ENCODE measurements at places on chromosomes 4 and X.
A peak's percentile ranks its signal among the peaks of the same experiment; 100 is the strongest.

DNA sequence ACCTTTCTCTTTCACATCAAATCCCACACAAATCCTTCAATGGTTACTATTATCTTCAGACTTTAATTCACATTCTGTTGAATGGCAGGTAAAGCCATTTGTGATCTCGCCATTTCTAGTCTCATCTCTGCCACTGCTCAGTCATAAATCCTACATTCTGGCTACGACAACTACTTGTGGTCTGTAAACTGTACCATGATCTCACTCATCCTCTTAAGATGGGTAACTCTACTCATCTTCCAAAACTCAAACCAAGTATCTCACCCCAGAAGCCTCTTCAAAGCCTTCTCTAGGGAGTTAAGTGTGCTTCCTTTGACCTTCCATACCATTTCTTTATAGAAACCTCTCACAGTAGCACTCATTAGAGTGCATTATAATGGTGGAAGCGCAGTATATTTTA is 101.8 kb downstream of the NEK1 start:
- DNase-seq: no peak

- DNase-seq: no peak
These were observed 16.9 kb downstream of the SMIM10L2A start for GRCh38 chrX:135438734-135439043.

- DNase-seq: no peak
These were observed 46.3 kb downstream of the SPANXD start for GRCh38 chrX:141652286-141652685.

- DNase-seq: peak; percentile 11
These were observed 87.3 kb upstream of the TET2 start for GRCh38 chr4:105059337-105059736.

DNA sequence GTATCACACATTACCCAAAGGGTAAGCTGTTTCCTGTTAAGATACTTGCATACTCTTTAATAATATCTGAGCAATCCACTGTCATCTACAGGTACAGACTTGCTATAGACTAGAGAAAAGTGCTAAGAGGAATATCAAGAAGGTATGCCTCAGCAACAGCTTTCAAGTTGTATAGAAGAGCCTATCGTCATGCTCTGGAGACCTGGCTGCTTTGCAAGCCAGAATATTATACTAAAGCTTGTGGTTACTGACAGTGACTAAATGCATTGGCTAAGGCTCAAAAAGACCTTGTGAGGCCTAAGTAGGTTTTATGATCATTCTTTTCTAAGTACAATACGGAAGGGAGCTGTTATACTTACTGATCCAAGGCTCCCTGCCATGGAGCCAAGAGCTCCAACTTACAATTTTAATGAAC is 11.3 kb downstream of the LAMP2 start:
- DNase-seq: no peak

DNA sequence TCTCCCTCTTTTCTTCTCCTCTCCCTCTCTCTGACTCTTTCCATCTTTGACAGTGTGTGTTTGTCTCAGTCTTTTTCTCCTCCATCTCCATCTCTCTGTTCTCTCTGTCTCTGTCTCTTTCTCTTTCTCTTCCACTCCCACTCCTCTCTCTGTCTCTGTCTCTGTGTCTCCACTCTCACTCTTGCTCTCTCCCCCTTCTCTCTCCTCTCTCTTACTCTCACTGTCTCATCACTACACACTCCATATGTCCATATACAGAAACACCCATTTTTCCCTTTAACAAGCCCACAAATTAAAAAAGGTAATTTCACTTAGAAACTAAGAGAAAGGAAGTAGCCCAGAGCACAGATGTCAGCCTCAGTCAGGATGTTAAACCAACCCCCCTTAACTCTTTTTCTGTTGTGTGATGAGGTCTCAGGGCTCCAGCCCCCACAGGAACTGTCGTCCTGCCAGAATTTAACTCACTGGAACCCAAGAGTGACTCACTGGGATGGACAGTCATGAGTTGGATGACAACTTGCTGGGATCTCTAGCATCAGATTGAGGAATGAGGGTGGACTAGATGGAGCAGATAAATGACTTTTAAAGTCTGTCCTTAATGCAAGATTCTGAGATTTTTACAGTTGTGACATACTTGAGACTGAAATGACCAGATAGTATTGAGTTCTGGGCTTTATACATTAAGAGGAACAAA is 27.5 kb downstream of the OTUD6A start:
- no peak for DNase-seq

DNA sequence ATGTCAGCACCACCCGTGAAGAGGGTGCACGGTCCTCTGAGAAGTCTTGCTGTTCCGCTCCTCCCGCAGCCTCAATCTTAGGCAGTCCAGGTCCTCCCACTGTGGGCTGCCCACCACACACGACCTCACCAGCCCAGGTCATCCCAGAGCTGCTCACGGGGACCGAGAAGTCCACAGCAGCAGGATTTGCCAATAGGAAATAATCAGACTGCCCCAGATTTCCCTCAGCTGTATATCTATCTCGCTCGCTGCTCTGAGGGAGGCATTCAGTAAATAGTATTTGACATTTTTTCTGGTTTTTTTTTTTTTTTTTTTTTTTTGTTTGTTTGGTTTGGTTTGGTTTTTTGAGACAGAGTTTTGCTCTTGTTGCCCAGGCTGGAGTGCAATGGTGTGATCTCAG is 83.8 kb downstream of the STOX2 start:
- no peak for DNase-seq

DNA sequence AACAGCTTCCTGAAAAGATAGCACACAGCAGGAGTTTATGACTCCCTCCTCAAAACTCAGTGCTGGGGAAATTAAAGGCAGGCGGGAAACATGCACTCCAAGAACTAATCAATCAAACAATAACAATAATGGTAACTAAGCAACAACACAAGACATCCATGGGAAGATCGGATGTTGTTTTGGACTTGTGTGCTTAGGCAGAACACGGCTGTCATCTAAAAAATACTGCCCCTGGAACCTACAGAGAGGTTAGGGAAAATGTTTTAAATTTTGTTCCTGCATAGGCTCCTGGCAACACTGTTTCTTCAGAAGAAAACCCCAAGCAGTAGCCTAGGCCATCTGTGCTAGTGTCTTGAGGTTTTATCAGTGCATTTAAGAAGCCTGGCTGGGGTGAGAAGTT is 1378.2 kb downstream of the STIM2 start:
- no peak for DNase-seq

GRCh38 chr4:83240379-83240875 is 44.2 kb downstream of the COQ2 start:
- DNase-seq: no peak

DNA sequence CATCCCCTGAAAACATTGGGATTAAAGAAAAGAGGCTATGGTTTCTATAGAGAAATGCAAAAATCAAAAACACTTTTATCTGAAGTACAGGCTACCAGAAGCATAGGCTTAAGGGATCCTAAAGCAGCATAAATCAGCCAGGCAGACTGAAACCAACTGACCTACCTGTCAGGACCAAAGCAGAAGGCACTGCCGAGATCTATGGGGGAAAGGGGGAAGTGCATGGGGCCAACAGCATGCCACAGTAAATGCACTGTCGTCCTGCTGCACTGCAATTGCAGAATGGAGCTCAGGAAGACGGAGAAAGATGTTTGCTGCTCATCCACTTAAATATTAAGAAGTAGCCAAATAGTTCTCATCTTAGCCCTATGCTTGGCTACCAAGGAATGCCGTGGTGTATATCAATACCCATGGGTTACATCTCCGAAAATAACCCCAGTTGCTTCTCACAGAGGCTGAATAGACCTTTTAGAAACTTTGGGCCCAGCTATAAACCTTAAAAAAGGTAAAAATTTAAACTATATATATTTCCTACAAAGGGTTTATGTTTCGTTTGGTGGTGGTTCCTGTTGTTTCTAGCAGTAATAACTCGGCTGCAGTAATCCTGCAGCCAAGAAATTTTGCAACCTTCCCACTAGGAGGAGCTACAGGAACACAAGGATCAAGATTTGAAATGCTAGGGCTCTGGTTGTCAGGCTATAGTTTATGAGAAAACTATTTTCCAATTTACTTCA is 312.2 kb upstream of the DIAPH2 start:
- DNase-seq: no peak

GRCh38 chr4:8838296-8838960 is 33.2 kb downstream of the HMX1 start:
- no peak for DNase-seq

GRCh38 chr4:14234307-14234706 is 606.8 kb upstream of the BOD1L1 start:
- DNase-seq: no peak

DNA sequence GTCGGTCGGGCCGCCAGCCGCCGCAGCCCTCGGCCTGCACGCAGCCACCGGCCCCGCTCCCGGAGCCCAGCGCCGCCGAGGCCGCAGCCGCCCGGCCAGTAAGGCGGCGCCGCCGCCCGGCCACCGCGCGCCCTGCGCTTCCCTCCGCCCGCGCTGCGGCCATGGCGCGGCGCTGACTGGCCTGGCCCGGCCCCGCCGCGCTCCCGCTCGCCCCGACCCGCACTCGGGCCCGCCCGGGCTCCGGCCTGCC is 213 bp downstream of the NFKB1 start:
- no peak for DNase-seq

GRCh38 chr4:48079972-48080391 is 54.1 kb downstream of the TXK start:
- DNase-seq: no peak

GRCh38 chr4:26094911-26095310 is 180.9 kb downstream of the SMIM20 start:
- DNase-seq: no peak

DNA sequence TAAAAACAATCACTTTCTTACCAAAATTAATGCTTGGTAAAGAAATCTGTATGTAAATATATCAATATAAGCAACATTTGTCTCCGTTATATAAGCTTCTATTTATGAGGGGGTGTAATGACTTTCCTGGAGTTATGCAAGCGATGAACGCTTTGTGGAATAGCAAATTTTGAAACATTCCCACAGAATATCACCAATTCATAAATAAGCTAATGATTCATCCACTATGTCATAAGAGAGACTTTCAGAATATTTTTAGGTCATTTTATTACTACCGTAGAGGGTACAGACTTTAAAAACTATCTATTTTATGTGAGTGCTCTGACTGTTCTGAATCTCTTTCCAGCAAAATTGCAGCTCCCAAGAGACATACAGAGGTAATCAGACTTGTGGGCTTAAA is 179.5 kb upstream of the FTHL17 start:
- no peak for DNase-seq

- no peak for DNase-seq
These were observed 27.4 kb downstream of the FRYL start for GRCh38 chr4:48752726-48753125.

DNA sequence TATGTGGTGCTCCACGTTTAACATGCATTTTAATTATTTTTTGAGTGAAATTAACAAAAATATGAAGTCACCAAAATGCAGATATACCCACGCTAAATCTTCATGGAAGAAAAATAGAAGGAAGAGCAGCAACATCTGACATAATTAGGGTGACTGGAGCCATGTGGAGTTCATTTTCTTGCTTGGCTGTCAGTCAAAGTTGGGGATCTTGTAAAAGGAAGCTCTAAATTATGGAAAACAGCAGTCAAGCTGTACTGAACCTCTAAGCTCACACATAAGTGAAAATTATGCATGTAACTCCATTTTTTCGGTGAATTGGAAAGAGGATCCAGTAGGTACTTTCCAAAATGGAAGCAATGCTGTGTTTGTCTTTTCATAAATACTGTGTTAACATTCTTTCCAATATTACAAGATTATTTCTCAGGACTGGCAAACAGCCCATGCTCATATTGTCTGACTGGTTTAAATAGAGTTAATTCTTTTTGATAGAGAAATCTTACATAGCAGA is 9.7 kb upstream of the PDGFC start:
- no peak for DNase-seq

DNA sequence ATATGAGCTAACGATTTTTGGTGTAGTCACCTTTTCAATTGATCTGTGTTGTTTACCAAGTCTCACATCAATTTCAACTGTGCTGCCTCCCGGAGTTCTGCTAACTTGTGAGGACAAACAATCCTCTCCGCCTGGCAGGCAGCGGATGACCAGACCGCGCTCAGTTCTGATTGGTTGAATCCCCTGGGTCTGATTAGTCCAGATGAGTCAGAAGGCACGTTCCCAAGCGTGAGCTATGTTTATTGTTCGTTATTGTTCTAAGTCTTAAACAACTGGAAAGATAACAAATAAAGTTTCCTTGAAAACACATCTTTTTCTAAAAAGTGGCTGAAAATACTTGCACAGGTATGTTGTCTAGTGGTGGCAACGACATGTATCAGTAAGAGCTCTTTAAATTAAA is 37.9 kb upstream of the TRPC3 start:
- DNase-seq: no peak

- no peak for DNase-seq
These were observed 175.4 kb downstream of the PCDH10 start for GRCh38 chr4:133324491-133324890.

- DNase-seq: no peak
These were observed 5.8 kb upstream of the SEPTIN11 start for GRCh38 chr4:76943790-76944189.

DNA sequence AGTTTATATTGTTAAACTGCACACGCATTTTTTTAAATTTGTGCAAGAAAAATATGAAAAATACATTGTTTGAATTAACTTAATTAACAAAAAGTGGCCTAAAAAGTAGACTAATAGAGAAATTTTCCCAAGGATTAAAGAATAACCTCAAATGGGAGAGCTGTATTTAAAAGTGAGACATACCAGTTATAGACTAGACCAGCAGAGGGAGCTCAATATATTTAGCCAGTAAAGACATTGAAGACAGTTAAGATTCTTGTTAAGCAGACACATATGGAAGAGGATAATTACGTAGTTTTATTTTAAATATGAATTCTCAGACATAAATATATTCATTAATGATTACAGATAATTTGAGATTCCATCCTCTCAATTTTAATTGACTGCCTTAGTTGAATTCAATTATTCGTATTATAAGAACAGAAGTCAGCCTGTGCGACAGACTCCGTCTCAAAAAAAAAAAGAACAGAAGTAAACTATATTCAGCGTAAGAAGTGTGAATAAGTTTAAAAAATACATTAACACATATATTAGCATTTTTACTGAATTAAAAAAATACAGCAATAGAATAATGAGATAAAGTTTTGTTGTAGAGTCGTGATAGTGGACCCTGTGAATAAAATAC is 64.8 kb downstream of the GLRA3 start:
- no peak for DNase-seq

GRCh38 chr4:89582756-89583505 is 254.0 kb downstream of the SNCA start:
- no peak for DNase-seq

DNA sequence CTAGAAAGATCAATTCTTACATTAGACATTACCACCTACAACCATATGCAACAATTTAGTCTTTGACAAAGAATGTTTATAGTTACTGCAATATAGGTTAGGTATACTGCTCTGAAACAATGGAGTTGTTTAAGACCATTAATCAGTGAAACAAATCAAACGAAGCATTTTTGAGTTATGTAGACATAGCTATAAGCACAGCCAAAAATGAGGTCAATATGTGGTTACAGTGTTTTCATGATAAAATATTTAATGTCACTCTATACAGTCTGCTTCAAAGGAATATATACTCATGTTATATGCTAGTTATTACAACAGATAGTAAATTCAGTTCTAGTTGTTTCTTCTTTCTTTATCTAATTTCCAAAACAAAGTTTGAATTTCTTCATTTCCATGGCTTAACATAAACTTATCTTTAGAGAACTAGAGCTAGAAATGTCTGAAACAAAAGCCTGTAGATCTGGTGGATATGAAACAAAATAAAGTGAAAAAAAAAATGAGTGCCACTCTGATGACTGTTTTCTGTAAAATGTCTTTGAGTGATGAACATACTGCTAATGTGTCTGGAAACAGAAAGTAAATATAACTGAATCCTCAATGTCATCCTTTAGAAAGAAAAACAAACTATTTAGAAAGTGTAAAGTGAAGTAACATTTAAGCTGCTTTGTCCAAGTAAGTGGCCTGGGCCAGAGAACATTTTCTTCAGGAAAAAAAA is 809.0 kb downstream of the FAT4 start:
- DNase-seq: no peak

- DNase-seq: no peak
These were observed 14.7 kb downstream of the C4orf54 start for GRCh38 chr4:99642725-99643489.
